ENCODE measurements at places on chromosomes 7 and 10.

- no peak for DNase-seq
These were observed 41.1 kb upstream of the CNPY1 start for GRCh38 chr7:155587486-155587885.

DNA sequence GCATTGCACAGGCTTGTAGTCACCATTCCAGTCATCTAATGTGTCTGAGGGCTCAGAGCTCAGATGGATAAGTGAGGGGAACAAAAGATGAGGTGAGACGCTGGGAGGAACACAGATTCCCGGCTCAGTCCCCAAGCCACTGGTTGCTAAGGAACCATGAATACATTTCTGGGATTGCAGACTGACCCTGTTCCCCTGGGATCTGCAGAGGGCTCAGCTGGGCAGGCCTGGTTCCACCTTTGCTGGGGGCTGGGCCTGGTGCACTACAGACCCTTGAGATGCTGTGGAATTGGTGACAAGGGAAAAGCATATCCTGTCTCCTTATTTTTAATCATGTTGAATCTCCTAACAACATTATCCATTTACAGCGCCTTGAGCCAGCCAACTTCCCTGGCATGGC, 19.2 kb downstream of the ELFN1 start:
- no peak for DNase-seq

GRCh38 chr10:6121146-6121545, 32.3 kb downstream of the RBM17 start:
- no peak for DNase-seq

- DNase-seq = no peak
These were observed 2.0 kb downstream of the TNKS2 start for GRCh38 chr10:91800182-91800581.

DNA sequence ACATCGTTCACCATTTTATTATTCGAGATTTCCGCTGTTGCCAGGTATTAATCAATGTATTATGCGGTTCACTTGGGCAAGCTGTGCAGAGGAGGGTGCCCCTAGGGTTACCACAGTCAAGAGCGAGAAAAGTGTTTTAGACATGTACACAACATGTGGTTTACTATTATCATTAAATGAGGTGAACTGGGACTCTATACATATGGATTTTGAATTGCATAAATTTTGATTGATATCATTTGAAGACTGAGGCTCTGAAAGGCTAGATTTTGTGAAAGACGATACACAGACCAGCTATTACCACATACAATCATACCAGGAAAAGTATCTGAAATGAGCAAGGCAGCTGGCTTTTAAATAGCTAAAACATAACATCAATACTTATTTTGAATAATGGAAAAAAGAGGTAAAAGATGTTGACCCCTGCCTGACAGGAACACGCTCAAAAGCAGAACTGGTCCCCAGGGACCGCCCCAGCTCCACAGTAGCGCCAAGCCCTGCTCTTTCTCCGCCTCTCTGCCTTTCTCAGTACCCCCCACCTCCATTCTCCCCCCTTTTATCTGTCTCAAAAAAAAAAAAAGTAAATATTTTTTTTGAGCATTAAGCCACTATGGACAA, 413.4 kb upstream of the MKI67 start:
- no peak for DNase-seq

GRCh38 chr10:31171402-31172083, 139.9 kb upstream of the ZNF438 start:
- no peak for DNase-seq

- DNase-seq = no peak
These were observed 218.5 kb upstream of the TMEM196 start for GRCh38 chr7:19991936-19992335.

GRCh38 chr10:48231178-48231577, 43.3 kb downstream of the FRMPD2 start:
- DNase-seq = no peak

GRCh38 chr7:142459551-142459963, 201.7 kb upstream of the PRSS58 start:
- no peak for DNase-seq

DNA sequence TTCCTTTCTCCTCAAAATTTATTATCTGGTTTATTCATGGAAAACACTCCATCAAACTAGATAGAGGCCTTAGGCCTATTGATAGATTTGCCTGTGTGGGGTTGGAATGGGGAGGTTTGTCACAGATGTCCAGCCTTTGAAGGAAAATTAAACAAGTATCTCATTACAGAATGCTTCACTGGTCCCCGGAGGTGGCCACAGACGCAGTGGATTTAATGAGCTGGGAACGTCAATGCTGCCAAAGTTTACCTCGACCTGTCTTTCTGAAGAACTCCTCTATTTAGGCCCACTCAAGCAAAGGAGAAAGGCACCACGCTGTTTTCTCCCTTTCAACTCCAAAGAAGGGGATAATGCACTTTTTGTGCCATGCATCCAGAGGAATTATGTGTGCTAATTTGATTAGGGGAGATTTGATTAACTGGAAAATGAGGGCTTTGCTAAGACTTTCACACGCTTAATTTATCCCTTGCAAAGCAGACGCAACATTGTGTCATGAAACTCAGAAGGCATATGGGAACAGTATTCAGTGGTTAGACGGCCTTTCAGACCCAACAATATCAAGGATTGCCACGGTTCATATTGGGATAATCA, 558.8 kb upstream of the GALNT17 start:
- no peak for DNase-seq

- no peak for DNase-seq
These were observed 545.3 kb downstream of the PTPRN2 start for GRCh38 chr7:158042156-158042880.

GRCh38 chr7:141349338-141349737, 201.9 kb upstream of the AGK start:
- no peak for DNase-seq

GRCh38 chr10:103507235-103508191, 14.0 kb downstream of the NEURL1 start:
- peak; percentile 39 for DNase-seq

DNA sequence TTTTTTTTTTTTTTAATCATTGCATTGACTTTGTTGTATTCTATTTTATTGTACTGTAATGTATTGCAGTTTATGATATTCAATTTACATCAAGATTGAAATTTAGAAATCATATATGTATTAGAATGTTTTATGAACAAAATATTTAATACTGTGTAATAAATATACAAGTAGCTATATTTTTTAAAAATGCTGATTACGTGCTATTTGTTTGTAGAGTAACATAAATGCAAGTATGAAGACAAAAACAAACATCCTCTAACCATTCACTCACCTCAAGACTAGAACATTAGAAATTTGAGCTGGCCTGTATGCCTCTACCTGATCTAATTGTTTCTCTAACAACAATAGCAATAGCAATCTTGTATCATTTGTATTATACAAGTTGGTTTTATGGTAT, 290.3 kb downstream of the GATA3 start:
- DNase-seq = no peak

- no peak for DNase-seq
These were observed 23.2 kb upstream of the FGL2 start for GRCh38 chr7:77222819-77223218.

GRCh38 chr7:495326-495725, 24.3 kb downstream of the PDGFA start:
- no peak for DNase-seq

DNA sequence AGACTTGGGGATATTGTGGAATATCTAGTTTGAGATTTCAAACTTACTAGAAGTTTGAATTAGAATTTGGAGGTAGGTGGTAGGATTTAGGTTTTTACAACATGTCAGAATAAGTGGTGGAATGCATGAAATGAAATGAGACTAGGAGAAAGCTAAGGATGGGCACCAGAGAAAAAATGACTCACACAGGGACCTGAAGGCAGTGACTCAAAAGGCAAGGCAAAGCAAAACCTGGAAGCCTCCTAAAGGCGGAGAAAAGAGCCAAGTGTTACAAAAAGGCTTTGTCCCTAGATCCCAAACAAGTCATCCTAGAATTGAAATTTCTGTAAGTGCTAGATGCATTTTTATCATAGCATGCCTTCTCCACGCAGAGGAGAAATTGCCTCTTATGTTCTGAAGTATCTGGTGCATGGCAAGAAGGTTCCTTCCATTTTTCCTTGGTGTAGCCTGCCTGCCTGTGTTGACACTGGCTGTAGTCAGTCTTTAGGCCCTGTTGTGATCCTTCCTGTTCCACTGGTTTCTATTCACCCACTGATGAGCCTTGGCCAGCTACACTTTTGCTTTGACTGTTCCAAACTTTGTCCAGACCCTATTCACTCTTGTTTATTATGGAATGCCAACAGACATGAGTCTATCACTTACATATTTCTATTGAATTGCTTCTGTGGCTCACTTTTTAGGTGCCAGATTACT, 109.3 kb downstream of the ETV1 start:
- DNase-seq = no peak

GRCh38 chr10:51422311-51423120, 276.9 kb downstream of the CSTF2T start:
- DNase-seq = no peak

- DNase-seq = no peak
These were observed 69.4 kb upstream of the INPP5A start for GRCh38 chr10:132468216-132468615.

Measured in NCI-H2107 (cell line).